ENCODE measurements at places on chromosomes 1 and 21.

- no peak for DNase-seq
Observed at GRCh38 chr1:21378705-21379494, 61.0 kb upstream of the NBPF3 start.

DNA sequence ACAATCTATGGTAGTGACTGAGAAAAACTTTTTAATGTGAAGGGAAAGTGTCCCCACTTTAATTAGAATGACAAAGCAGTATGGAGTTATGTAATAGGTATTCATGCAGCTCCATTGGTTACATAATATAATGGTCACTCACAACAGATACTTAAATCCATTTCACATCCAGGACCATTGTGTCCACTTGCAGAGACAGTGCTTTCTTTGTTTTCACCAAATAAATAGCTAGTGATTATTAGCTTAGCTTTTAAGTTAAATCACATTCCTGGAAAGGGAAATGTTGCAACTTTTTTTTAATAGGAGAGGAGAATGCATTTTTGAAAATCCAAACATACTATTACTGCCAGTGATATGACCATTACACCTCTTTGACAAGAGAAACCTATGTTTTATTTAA, 22.9 kb downstream of the RGL1 start:
- DNase-seq, result no peak

DNA sequence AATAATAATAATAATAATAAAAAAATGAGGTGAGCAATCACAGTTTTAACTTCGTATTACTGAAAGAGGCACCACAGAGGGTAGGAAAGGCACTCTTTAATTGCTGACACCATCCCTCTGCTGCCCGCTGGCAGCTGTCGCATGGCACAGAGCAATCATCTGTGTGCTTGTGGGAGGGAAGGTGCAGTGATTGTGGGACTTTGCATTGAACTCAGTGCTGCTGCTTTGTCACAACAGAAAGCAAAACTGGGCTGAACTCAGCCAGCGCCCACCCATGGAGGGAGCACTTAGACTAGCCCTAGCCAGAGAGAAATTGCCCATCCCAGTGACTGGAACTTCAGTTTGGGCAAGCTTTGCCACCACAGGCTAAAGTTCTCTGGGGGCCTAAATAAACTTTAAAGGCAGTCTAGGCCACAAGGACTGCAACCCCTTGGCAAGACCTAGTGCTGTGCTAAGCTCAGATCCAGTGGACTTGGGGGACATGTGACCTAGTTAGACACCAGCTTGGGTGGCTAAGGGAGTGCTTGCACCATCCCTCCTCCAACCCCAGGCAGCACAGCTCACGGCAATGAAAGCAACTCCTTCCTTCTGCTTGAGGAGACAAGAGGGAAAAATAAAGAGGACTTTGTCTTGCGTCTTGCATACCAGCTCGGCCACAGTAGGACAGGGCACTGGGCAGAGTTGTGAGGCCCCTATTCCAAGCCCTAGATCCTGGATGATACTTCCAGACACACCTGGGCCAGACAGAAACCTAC, 59.3 kb downstream of the WDR4 start:
- no peak for DNase-seq

GRCh38 chr1:161172776-161173376, 4.4 kb downstream of the B4GALT3 start:
- DNase-seq, result no peak

GRCh38 chr1:150548324-150548631, 930 bp upstream of the ADAMTSL4 start:
- no peak for DNase-seq

GRCh38 chr21:25963181-25963580, 207.4 kb downstream of the APP start:
- DNase-seq, result peak; percentile 18

GRCh38 chr1:198179556-198179981, 22.8 kb downstream of the NEK7 start:
- peak; percentile 44 for DNase-seq

- peak; percentile 73 for DNase-seq
Observed at GRCh38 chr1:48236716-48237470, 14.4 kb downstream of the SLC5A9 start.

GRCh38 chr1:83077411-83077810, 921.5 kb downstream of the TTLL7 start:
- no peak for DNase-seq

DNA sequence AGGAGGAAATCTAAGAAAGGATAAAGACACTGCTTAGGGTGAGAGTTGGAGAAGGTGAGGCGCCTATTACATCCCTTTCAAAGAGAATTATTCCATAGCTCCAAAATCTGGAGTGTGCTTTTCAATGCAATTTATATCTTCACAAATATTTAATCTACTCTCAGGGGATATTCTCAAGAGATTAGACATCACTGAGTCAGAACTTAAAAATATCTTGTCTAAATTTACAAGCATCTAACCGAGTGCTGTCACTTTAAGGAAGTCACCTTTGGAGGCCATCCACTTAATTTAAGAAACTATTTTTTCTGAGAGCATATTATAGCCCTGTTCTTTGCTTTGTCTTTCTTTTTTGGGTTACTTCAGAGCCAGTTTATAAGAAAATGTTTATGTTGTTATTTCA, 134.6 kb downstream of the TNFSF18 start:
- DNase-seq, result no peak

DNA sequence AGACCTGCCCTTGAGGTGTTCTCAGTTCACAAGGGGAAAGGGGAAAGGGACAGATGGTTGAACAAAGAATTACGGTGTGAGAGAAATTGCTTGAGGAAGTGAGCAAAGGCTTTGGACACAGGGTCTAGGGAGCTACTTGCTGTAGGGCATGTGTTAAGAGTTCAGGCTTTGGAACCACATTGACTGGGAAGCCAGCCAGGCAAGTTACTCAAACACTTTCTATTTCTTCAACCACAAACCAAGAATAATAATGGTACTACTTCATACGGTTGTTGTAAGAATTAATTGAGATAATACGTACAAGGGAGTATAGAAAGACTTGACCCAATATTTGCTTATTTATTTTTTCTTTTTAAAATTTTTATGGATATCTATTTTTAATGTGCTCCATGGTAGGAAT, 26.6 kb downstream of the AK4 start:
- no peak for DNase-seq

DNA sequence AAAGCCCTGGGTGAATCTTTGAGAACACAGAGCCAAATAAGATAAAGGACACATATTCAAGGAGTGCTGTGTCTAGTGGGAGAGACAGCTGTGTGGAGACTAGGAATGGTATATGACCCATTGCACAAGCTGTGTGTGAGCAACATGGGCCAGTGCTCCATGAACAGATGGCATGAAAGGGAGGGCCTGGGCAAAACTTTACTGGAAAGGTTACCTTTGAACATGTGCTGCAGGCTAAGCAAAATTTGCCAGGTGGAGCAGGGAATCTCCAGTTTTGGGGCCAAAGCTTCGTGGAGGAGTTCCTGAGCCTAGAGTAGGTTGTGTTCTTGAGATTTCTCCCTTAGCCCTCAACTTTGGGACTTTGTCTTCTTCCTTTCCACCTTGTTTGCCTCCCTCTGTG, 446.1 kb upstream of the PROX1 start:
- DNase-seq, result no peak

DNA sequence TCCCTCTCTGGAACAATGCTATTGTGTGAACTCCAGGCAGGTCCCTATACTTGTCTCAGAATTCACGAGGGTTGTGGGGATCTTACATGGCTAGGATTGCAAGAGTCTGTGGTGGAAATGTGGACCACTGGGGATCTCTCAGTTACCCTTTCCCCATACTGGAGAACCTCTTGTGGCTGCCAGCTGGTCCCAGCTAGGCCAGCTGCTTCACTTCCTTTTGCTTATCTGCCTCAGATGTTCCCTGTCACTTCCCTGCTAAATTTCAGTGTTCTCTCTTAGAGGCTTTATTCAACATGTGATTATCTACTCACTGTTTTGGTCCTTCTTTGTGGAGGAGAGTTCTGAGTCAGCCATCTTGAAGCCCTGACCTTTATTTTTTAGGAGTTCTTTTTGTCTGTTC, 75.9 kb upstream of the SAMD13 start:
- DNase-seq, result no peak

DNA sequence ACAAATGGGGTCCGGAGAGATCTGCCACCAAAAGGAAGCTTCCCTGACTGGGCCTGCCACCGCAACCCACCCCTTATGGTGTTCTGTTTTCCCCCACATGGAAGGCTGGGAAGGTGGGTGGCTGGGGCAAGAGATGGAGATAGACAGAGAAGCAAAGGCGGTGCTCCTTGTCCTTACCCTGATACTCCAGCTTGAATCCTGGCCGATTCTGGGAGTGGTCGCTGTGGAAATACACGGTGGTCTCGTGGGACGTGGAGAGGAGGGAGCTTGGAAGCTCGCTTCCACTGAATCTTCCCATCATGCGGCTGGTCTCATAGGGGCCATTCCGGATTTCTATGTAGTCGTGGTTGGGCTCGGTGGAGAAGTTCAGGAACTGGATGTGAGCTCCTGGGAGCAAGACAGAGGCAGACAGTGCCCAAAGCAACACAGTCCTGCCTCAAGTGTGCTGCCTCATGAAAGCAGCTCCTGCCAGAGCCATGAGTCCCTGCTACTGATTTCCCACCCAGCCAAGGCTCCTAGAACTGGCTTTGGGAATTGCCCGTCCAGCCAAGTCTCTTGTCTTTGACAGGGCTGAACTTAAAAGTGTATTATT, 138.5 kb downstream of the ZSCAN20 start:
- no peak for DNase-seq

GRCh38 chr1:118905671-118906070, 82.5 kb downstream of the TBX15 start:
- DNase-seq, result no peak

- no peak for DNase-seq
Observed at GRCh38 chr21:45874716-45875415, 106.7 kb upstream of the COL6A1 start.

DNA sequence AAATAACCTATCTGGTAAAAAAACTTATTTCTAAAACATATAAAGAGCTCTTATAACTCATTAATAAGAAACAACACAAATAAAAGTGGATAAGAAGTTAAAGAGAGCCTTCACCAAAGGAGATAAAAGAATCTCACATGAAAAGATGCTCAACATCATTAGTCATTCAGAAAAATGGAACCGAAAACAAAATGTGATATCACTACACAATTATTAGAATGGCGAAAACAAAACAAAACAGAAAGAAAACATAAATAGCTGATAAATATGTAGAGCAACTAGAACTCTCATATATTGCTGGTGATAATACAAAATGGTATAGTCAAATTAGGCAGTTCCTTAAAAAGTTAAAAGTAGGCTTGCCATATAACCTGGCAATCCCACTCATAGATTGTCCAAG, 1109.3 kb downstream of the PLA2G4A start:
- no peak for DNase-seq

- DNase-seq, result peak; percentile 22
Observed at GRCh38 chr1:232620356-232620969, 9.5 kb downstream of the SIPA1L2 start.

DNA sequence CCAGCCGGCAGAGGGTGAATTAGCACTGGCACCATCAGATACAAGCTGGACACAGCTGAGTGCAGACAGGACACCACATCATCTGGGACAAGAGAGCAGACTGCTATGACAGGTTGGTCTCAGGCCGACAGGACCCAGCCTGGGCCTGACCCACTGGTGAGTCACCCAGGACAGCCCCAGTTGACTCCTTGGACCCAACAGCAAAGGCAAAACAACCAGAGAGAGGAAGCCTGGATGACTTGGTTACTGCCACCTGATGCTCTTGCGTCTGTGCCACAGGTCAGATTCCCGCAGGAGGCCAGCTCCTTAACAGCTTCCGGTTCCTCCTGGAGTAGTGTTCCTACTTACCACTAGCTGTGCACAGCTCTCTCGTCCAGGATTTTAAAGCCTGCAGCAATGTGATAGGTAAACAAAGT, 18.5 kb downstream of the CCN1 start:
- DNase-seq, result no peak

DNA sequence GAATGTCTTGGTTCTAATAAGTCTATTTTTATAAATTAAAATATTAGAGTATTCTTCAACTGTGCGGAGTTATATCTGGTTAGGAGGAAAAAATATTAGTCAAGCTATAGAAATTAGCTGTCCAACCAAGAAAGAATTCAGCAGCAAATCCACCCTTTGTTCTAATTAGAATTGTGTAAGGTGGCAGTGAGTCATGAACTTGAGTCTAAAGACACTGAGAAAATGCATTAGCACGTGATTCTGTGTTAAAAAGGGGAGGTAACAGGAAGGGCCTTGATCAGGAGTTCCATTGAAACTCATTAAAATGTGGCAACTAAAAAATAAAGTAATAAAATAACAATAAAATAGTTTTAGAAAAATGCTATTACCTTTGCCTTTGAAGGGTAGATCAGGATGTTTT, 398.2 kb upstream of the RGS18 start:
- no peak for DNase-seq

- no peak for DNase-seq
Observed at GRCh38 chr1:26991310-26992116, 2.0 kb upstream of the TRNP1 start.

- no peak for DNase-seq
Observed at GRCh38 chr1:111792249-111792648, 36.5 kb downstream of the DDX20 start.
